SK-N-DZ (cell line): ENCODE measurements at places on chromosomes 4 and X.
A peak's percentile ranks its signal among the peaks of the same experiment; 100 is the strongest.

- DNase-seq: no peak
Measured at GRCh38 chrX:153628129-153628528, 18.9 kb upstream of the DUSP9 start.

DNA sequence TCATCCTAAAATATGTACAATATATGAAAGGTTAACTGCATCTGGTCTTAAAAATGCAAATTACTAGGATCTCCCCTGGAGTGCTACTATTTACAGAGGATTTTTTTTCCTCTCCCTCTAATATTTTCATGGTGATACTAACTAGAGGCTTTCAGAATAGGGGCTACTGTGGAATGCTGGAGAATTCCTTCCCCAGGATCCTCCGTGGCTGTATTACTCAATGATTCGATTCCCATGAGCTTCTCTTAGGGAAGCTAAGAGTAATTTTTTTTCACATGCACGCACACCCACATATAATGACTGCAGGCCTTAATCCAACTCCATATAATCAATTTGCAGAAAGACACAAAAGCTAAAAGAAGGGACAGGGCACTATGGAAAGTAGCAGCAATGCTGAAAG is 184.7 kb downstream of the ARHGAP6 start:
- no peak for DNase-seq

DNA sequence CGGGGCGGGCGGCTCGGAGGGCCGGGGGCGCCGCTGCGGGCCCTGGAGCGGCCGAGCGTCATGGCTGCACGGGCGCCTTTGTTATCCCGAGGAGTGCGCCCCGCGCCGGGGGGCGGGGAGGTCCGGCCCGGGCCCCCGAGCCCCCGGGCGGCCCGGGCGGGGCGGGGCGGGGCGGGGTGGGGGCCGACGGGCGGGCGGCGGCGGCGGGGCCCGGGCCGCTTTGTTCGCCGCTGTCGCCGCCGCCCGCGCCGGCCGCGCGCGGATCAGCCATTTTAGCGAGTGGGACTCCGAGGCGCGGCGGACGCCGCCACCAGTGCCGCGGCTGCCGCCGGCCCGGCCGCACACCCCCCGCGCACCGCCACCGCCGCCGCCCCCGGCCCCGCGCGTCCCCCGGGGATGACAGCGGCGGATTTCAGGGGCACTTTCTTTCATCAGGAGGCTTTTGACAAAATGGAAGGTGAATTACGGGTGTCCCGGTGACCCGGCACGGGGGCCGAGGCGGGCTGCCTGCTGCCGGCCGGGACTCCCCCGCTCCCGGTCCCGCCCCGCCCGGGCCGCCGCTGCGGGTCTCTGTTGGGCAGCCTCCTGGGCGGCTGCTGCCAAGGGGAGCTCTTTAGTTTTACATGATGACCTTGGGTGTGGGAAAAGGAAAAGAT is 1.2 kb downstream of the HMGB3 start:
- no peak for DNase-seq

DNA sequence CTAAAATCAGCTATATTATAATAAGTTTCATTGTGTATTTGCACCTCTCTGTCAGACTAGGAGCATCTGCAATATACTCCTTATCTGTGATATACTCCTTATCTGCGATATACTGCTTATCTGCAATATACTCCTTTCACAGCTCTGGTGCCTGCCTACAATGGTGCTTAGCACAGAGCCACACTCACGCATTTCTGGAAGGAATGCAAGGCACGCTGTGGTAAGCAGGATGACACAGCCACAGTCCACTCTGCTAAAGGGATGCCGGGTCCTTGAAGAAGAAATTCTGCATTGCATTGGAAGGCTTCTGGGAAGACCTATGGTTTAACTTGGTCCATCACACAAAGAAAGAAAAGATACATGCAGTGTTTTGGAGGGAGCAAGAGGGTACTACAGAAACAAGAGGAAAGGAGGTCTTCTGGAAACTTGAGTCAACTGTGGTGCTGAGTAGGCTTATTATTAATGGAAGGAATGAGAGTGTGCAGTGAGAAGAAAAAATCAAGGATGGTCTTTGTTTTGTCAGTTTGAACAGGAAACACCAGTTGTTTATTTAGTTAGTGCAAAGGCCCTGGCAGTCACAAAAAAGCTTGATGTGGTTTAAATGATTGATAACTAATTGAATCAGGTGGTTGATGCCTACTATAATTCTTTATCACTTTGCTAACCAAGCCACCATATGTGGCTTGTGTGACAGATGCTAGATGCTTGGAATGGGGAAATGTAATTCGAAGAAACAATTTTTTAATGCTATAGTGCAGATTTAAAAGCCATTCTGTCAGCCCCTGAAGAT is 342.3 kb downstream of the GRXCR1 start:
- DNase-seq: peak; percentile 2

DNA sequence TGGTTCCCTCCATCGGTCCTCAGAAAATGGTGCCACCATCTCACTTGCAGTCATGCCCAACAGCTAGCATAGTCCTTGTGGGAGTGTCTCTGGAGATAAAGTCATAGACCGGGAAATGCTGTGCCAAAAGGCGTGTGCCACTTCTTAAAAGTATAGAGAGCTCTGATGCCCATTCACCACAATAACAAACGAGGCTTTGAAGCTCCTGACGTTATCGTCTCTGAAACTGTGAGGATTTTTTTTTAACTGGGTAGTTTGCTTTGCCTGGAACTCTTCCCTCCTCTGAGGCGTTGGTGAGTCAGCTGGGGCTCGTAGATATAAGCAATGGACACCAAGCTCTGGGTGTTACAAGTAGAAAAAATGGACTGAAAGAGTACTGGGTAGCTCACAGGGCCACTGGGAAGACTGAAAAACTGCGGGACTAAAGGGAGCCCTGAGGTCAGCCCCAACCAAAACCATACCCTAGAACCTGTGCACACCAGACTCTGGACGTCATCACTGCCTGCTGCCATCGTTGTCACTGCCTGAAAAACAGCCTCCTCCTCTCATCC is 89.4 kb upstream of the TRIM2 start:
- no peak for DNase-seq

DNA sequence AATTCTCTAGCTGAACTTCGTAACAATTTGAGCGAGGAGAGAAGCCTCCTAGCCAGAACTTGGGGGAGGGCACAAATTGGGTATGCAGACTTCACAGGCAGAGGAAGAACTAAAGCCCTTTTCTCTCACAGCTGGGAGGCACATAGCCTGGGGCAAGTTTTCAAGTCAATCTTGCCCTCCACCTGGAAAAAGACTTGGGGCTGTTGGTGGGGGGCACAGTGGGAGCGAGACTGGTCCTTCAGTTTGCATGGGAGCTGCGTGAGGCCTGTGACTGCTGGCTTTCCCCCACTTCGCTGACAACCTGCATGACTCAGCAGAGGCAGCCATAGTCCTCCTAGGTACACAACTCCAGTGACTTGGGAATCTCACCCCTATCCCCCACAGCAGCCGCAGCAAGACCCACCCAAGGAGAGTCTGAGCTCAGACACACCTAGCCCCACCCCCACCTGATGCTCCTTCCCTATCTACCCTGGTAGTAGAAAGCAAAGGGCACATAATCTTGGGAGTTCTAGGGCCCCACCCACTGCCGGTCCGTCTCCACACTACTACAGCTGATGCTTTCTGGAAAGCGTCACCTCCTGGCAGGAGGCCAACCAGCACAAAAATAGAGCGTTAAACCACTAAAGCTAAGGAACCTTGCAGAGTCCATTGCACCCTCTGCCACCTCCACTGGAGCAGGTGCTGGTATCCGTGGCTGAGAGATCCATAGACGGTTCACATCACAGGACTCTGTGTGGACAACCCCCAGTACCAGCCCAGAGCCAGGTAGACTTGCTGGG is 160.8 kb downstream of the CBLL2 start:
- DNase-seq: peak; percentile 1

- DNase-seq: no peak
Measured at GRCh38 chr4:115515772-115516171, 402.4 kb upstream of the NDST4 start.

GRCh38 chrX:22686138-22686541 is 313.6 kb upstream of the DDX53 start:
- peak; percentile 3 for DNase-seq

- DNase-seq: no peak
Measured at GRCh38 chr4:55277011-55277410, 69.0 kb upstream of the SRD5A3 start.
